Prostate gland (tissue), 2 donors: ENCODE measurements at places on chromosomes 2 and 18. TPM values are rescaled to one million over a fixed set of nuclear protein-coding genes. Genes with fewer than 3 reads are reported as not detected.

GRCh38 chr2:40454321-40454720 lies 2.4 kb upstream of the SLC8A1 start:
- H3K27me3 ChIP-seq, result no peaks in the 10 kb centered on the region
- H3K36me3 ChIP-seq, result no peaks in the 10 kb centered on the region
- no peak overlapping the region for H3K4me3 ChIP-seq
- H3K27ac ChIP-seq, result no peak overlapping the region
- DNase-seq, result no peak

DNA sequence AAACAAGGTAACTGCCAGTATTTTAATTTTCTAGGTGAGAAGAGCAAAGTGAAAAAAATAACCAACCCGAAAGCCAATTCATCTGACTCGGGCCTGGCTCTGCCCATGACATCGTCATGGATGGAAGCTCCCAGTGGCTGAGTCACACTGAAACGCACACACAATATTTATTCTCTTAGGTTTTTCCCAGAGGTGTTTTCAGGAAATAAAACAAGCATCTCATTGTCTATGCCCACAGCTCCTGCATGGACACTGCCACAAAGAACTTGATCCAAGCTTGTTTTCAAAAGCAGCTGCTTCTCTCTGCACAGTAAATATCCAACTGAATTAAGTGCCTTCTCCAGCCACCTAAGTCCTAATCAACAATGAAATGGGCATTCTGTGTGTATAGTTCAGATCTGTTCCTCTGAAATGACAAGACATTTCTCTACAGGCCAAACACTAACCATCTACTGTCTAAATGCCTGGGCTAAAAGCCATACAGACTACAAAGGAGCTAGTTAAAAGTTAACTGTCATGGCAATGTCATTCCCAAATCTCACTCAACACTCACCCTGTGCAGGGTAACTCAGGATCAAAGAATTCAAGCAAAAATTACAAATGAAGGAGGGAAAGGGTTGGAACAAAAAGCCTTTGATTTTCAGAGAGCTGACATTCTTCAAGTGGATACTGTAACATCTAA lies 62.9 kb downstream of the RPL31 start:
- H3K36me3 ChIP-seq, result no peaks in the 10 kb centered on the region
- no peaks in the 10 kb centered on the region for H3K4me1 ChIP-seq
- peak; percentile 65 for DNase-seq
- no peak overlapping the region for H3K4me3 ChIP-seq

- H3K36me3 ChIP-seq, result no peaks in the 10 kb centered on the region
- DNase-seq, result peak; percentile 36
- peak overlapping the region; percentile 87 for H3K27ac ChIP-seq
- no peaks in the 10 kb centered on the region for H3K4me1 ChIP-seq
- no peaks in the 10 kb centered on the region for H3K27me3 ChIP-seq
- peak overlapping the region; percentile 62 for H3K4me3 ChIP-seq
These were observed 2.8 kb downstream of the SH3BP4 start for GRCh38 chr2:234954551-234954992.

DNA sequence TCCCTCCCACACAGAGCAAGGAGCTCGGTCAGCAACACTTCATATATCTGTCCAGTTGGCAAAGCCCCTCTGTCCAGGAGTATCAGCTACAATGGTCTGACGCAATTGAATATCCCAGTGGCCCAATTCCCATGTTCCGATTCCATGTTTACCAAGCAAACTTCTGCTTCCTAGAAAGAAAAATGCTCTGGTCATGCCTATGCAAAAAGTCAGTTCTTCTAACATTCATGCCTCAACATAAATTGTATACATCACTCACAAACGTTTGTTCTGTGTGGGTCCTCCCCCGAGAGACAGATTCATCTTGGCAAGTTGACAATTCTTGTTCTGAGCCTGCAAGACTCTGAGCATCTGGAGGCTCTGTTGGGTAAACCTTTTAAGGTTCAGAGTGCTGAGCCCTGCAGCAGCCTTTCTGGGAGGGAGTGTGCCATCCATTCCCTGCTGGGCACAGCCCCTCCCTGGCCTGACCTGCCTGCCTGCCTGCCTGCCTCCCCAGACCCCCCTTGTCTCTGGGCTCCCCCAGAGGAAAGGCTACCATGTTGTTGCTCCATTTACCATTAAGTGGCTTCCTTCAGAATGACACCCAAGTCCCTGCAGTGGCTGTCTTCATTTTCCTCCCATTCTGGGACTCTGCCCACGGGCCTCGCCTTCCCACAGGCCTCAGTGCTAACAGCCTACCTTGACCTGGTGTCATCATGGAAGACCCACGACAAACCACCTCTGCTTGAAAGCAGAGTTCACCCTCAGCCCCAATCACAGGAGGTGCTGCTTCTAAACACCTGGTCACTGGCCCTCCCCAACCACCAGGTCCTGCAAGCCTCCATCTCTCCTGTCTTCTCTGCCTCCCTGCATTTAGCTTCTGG lies 37.6 kb upstream of the TAF1B start:
- no peak overlapping the region for H3K4me3 ChIP-seq
- H3K27me3 ChIP-seq, result no peaks in the 10 kb centered on the region

DNA sequence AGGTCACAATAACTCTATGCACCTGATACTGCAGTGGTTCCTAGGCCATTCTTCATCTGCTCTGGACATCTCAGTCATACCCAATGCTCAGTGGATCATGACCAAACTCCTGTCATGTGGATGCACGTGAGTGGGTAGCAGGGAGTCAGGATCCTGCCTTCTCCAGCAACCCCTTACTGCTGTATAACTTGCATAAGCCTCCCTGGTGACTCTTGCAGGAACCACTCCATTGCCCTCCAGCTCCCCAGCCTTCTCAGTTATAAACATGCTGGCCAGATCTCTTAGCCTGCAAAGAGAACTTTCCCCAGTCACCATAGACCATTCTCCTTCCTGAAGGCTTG lies 98.6 kb upstream of the ZNF397 start:
- H3K36me3 ChIP-seq, result no peaks in the 10 kb centered on the region
- DNase-seq, result no peak
- H3K4me3 ChIP-seq, result no peak overlapping the region
- H3K27me3 ChIP-seq, result no peaks in the 10 kb centered on the region
- H3K4me1 ChIP-seq, result no peaks in the 10 kb centered on the region

DNA sequence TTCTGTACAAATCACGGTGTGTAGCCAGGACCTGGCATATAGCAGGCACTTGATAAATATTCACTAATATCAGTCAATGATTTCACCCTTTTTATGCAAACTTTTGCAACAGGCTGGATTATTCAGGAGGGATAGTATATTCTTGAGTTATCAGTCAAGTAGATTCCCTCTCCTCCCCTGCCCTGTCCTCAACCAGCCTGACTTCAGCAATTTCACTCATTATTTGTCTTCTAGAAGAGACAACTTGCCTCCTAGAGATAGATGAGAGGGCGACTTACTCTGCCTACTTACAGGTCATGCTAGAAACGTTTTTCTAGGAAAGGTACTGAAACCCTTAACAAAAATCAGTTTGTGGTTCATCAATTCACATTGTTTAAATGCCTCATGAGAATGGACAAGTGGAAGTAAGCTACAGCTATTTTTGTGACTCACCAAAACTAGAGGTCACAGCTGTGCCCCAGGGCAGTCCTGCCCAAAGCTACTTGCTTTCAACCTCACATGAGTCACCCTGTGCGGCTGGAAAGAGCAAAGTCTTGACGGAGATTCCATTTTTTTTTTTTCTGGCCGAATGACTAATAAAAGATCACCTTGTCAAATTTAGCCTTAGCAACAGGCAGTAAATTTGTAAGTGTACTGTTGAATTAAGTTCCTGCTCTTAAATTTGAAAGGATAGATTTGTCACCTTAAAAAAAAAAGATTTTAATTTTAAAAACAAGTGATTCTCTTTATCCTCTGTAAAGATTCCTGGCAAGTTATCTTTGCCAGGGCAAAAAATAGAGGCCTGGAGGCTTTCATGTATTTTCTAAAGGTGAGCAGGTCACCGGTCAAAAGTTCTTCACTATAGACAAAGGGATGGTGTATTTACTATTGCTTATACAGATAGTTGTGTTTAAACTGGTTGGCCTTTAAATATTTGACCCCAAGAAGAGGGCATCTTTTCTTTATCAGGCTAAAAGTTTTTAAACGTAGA lies 109.0 kb upstream of the SLC35G4 start:
- DNase-seq, result no peak
- no peak overlapping the region for H3K27ac ChIP-seq
- H3K4me1 ChIP-seq, result no peaks in the 10 kb centered on the region
- H3K27me3 ChIP-seq, result no peaks in the 10 kb centered on the region

GRCh38 chr2:7226501-7226900 lies 309.3 kb downstream of the RNF144A start:
- no peaks in the 10 kb centered on the region for H3K4me1 ChIP-seq
- no peak overlapping the region for H3K27ac ChIP-seq
- DNase-seq, result no peak
- H3K4me3 ChIP-seq, result no peak overlapping the region

DNA sequence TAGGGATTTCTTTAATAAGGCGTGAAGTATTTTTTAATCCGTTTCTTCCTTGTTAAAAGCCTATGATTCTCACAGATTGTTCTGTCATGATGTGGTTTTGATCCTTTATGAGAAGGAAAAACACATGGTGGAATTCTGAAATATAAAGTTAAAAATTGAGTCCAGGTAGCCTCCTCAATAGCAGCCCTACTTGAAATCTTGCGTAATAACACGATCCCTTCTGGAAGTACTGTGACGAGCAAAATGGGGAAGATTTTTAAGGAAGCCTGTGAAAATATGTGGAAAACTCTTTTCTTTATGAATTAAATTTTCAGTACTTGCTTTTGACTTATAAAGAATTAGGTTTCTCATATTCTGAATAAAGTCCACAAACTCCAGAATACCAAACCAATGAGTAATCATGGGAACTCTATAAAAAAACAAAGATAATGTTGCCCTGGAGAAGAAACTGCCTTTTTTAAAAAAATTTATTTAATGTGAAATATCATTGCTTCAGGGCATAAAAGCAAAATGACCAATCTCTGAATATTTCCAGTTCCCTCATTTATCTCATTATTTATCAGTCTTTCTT lies 476.4 kb upstream of the ZEB2 start:
- DNase-seq, result no peak
- no peaks in the 10 kb centered on the region for H3K36me3 ChIP-seq
- no peaks in the 10 kb centered on the region for H3K27me3 ChIP-seq
- H3K4me3 ChIP-seq, result no peak overlapping the region

GRCh38 chr2:24360050-24360962 lies at the start of gene ITSN2:
TSS of gene ITSN2 (minus strand) at chr2:24360536. CDS start at chr2:24328082, 32,454 bp downstream.
- H3K27ac ChIP-seq, result peak within 1 kb of the TSS; percentile 99
- no peaks in the 10 kb centered on the region for H3K36me3 ChIP-seq
- DNase-seq, result peak; percentile 66
- no peaks in the 10 kb centered on the region for H3K4me1 ChIP-seq
- no peaks in the 10 kb centered on the region for H3K27me3 ChIP-seq

DNA sequence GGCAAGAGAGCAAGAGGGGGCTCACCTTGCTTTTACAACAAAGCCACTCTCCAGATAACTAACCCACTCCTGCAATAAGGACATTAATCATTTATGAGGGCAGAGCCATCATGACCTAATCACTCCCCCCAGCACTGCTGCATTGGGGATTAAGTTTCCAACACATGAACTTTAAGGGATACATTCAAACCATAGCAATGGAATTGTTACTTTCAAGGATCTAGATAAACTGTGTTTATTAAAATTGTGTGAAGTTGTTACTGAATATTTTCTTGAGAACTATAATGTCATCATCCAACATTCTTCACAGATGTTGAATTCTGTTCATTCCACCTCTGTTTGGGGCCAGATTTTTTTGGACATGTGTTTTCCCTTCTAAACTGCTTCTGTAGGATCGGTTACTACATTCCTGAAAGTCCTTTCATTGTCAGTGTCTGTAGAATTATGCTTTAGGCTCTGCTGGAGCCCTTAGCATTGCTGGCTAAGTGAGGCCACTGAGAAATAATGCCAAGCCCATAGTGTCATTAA lies 50.4 kb downstream of the SPATS2L start:
- no peaks in the 10 kb centered on the region for H3K36me3 ChIP-seq
- DNase-seq, result no peak
- no peaks in the 10 kb centered on the region for H3K27me3 ChIP-seq
- H3K27ac ChIP-seq, result no peak overlapping the region
- no peak overlapping the region for H3K4me3 ChIP-seq
- no peaks in the 10 kb centered on the region for H3K4me1 ChIP-seq

- no peaks in the 10 kb centered on the region for H3K27me3 ChIP-seq
- peak; percentile 69 for DNase-seq
- peak overlapping the region; percentile 94 for H3K4me3 ChIP-seq
- no peaks in the 10 kb centered on the region for H3K4me1 ChIP-seq
These were observed 1.2 kb upstream of the AFTPH start for GRCh38 chr2:64522843-64523428.

STEAP3 gene
- 25.1 TPM for total RNA-seq

BCL2 gene
- 14.8 TPM for total RNA-seq

ICA1L gene
- 8.9 TPM for total RNA-seq

STPG4 gene
- total RNA-seq, result not detected
